CD4-positive, alpha-beta T cell treated with Interleukin-12 subunit alpha and Interleukin-12 subunit beta, for 1 hour (primary cell): ENCODE measurements at places on chromosomes 3 and 15.

DNA sequence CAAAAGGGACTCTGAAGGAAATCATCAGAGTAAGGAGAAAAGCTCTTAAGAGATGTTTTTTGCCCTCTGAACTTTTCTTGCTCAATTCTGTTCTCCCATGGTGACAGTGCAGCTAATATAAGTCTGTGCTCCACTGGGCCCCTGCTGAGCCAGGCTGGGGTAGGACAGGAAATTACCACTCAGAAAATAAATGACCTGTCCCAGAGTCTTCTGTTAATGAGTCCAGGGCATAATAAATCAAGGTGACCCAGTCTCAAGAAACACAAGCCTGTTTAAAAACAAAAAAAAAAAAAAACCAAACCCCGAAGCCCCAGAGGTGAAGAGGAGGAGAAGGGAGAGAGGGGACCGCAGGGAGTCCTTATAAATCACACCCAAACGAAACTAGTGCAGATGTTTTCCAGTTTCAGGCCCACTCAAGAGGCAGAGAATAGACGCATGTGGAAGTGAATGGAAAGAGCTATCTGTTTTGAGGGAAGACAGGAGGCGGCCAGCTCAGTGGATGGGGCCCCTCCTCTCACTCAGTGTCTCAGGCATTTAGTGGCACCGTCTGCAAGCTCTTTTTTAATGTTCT lies 59.8 kb upstream of the BOC start:
- DNase-seq = no peak

DNA sequence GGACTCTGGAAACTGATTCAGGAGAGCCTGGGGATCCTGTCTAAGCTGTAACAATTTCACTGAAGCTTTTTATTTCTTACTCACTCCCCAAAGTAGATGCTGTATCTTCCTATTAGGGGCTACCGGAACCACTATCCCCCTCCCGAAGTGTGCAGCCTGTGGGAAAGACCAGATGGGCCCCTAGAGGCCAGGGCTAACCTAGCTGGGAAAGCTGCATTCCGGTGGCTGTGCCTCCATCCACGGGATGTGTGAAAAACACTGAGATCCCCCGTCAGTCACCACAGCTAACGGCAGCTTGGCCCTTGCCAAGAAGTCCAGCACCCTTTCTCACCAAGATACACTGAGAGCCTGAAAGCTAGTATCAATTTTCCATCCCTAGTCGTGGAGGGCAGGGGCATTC lies 3.1 kb downstream of the SSUH2 start:
- DNase-seq = no peak

DNA sequence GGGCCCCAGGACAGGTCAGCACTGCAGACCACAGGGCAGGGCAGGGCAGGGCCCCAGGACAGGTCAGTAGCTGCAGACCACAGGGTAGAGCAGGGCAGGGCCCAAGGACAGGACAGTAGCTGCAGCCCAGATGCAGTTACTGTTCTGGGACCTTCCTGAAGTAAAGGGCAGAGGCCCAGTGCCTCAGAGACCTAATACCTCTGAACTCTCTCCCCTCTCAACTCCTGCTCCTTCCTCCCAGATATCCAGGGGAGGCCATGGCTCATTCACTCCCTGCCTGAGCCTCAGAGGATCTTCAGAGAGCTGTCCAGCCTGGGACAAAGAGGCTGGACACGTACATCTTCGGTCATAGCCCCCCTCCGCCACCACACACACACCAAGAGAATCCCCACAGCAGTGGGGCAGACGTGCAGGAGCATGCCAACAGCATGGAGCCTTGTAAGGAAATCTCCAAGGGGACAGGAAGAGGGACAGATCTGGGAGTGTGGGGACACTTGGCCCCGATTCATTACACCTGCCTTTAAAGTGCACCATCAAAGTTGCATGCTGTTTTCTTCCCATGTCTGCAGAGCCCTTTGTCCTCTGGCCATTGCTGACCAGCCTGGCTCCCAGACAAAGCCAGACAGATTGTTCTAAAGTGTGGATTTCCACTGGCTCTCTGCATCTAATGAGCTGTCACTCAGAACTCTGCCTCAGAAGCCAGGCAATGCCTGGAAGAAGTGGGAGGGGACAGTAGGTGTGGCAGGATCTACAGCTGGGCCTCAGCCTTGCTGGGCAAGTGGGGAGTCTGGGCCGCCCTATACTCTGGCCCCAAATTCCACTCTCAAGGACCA lies 24.2 kb upstream of the BUB1B start:
- DNase-seq = no peak

DNA sequence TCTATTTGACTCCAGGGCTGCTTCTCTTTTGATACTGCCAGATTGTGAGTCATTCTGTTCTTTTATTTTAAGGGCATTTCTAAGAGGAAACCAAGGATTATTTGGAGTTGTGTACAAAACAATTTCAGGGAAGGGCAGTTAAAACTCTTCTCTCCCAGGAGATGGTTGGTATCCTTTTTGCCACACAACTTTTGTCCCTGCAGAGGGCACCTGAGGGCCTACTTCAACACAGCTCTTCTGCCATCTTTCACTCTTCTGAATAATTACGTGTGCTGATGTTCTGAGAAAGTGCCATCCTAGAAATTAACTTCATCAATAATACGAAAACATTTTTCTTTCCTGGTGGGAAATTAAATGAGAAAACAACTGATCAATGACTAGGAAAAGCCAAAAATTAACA lies 75.7 kb upstream of the GADL1 start:
- DNase-seq = peak; percentile 17

- no peak for DNase-seq
Measured at GRCh38 chr15:58396181-58396580, 35.6 kb upstream of the LIPC start.

GRCh38 chr15:70379938-70380883 lies 282.5 kb upstream of the TLE3 start:
- DNase-seq = no peak

- DNase-seq = no peak
Measured at GRCh38 chr15:40637221-40637745, 43.2 kb downstream of the KNL1 start.

DNA sequence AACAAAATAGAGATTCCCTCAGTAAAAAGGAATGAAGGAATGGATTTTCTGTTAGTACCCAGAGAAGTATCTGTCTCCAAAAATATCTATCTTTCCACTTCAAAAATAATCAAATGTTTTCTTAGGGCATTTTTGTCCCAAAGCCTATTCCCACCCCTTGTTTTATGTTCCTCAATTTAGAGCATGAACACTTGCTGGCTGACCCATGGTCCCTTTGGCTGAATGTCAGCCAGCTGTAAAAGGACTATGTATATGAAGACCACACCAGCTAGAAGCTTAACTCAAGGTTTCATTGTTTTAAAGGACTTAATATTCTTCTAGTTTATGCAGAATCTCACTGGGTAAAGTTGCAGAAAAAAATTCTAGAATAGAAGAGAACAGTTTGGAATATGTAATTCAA lies 931.2 kb downstream of the MCTP2 start:
- DNase-seq = no peak

DNA sequence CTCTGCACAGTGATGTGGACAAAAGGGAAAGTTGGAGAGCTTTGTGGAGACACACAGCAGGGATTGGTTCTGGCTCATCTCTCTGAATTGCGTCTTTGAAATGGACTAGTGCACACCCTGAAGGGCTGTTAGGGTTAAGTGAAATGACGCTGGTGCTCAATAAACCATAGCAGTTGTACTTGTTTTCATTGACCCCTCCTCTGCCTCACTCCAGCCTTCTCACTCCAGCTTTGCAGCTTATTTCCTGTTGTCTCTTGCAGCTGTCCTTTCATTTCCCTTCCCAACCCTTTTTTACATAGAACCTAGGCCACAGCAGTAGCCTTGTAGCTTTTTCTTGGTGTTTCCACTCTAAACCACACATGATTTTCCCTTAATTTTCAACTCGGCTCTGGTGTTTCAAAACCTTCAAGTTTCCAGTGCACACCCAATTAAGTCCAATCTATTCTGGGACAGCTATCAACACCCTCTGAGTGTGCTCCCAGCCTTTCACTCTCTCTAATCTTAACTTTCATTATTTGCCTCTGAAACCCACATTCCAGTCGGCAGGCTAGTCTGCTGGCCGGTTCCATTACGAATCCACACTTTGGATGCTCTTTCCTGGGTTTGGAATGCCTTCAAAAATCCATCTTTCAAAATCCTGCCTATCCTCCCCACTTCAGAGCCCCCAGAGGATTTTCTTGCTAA lies 6.4 kb downstream of the C3orf52 start:
- DNase-seq = no peak

DNA sequence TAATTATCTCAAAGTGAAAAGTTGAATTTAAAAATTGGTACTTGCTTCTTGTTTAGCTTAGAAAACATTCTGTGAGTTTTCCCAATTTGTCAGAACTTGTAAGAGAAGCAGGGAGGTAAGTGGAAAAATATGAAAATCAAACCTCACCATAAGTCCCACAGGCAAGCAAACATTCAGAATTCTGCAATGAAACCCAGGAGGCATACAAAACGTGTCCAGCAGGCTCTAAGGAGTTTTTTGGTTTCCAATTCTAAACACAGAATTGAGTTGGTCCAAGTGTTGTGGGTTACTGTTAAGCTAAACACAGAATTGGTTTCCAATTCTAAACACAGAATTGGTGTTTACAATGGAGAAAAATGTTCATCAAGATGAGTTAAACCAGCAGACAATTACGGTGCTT lies 27.1 kb upstream of the ACKR4 start:
- DNase-seq = no peak

DNA sequence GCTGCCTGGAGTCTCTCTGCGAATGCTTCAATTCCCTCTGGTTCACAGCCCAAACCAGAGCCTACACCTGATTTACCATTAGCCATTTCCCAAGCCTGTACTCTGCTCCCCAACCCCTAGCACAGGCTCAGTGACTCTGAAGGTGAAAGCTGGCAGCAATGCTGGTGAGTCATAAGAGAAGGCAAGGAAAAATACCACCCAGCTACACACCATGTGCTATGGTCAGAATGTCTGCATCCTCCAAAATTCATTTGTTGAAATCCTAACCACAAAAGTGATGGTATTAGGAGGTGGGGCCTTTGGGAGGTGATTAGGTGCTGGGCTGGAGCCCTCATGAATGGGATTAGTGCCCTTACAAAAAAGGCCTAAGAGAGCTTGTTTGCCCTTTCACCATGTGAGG lies 117.1 kb upstream of the TJP1 start:
- DNase-seq = no peak

GRCh38 chr3:46466871-46467403 lies 2.2 kb upstream of the LTF start:
- no peak for DNase-seq

GRCh38 chr3:120163026-120163425 lies 68.8 kb upstream of the GSK3B start:
- no peak for DNase-seq

GRCh38 chr15:47675735-47676134 lies 41.6 kb upstream of the SEMA6D start:
- DNase-seq = no peak
